Adrenal gland (tissue), 19 donors: ENCODE measurements at places on chromosomes 3 and 15. TPM values are rescaled to one million over a fixed set of nuclear protein-coding genes. Genes with fewer than 3 reads are reported as not detected.

DNA sequence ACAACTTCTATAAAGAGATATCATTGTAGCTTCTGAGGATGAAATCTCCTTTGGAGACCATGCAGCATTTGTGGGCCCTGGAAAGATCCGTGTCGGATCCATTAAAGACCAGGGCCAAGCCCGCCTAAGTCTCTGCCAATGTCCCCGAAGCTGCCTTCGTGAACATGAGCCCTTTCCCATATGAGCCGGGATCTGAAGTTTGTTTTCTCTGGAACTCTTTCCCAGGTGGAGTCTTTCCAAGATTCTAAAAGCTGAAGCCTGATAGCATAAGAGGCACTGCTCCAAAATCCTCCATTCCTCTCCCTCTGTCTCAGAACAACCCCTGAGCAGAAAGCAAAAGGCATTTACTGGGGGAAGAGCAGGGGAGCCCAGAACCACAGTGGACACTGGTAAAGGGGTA lies 274.6 kb downstream of the NTRK3 start:
- no peaks in the 10 kb centered on the region for H3K4me1 ChIP-seq
- no peaks in the 10 kb centered on the region for H3K27me3 ChIP-seq
- DNase-seq = no peak
- no peaks in the 10 kb centered on the region for H3K36me3 ChIP-seq
- no peak overlapping the region for H3K4me3 ChIP-seq

DNA sequence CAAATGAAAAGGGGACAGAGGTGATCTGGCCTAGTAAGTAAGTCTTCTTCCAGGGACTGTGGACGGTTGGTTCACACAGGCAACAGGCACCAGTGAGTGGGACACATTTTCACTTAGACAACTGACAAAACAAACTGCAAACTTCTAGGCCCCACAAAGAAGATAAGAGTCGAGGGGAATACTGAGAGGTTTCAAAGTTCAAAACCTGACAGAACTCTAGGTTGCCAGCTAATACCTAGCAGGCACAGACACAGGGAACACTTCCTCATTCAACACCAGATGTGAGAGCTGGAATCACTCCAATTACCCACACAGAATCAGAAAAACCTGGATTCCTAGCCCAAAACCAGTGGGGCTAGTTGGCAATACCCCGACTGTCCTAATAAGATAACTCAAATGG lies 621.7 kb downstream of the ZPLD1 start:
- no peak overlapping the region for H3K4me3 ChIP-seq
- peaks cover 8% of the 10 kb centered on the region for H3K4me1 ChIP-seq
- no peaks in the 10 kb centered on the region for H3K36me3 ChIP-seq
- H3K27ac ChIP-seq = no peak overlapping the region
- no peaks in the 10 kb centered on the region for H3K27me3 ChIP-seq
- no peak for DNase-seq

DNA sequence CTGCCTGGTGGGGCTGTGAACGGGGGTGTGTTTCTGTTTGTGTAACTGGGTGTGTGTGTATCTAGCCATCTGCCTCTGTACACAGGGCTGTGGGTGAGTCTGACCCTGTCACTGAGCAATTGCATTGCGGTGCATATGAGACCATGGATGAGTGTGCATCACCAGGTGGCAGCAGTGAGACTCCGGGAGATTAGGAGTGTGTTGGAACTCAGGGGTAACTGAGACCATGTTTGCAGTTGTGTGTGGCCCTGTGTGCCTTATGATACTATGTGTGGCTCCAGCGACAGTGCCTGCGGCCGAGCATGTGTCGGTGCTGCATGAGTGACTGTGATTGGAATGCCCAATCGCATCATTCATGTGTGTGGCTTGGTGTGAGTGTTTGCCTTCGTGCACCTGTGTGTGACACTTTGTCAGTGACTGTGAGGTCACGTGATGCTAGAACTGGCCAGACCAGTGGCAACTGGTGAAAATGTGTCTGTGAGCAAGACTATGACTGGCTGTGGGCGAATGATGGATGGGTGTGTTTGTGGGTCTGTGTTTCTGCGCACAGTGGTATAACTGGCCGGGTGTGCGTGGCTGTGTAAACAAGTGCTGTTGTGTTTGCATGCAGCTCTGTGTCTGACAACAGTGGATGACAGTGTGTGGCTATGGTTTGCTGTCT lies 14.0 kb downstream of the VILL start:
- DNase-seq = peak; percentile 87
- no peak overlapping the region for H3K4me3 ChIP-seq
- no peak overlapping the region for H3K27ac ChIP-seq
- H3K4me1 ChIP-seq = no peaks in the 10 kb centered on the region

DNA sequence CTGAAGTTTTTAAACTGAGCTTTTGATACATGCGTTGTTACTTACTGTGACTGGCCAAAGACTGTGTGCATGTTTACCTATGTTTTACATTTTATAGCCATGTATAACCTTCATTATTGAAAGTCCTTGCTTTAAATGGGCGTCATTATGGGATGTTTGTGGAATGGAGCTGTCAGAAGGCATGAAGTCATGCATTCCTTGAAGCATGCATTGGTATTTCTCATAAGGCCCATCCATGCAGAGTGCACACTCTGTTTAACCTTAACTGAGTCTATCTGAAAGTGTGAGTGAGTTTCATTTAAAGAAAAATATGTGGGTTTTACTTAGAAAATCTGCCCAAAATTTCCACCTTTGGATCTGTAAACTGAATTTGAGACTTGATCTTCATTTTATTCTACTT lies 51.1 kb downstream of the PSMD6 start:
- H3K4me1 ChIP-seq = peaks cover 24% of the 10 kb centered on the region
- no peak for DNase-seq
- no peak overlapping the region for H3K4me3 ChIP-seq
- H3K36me3 ChIP-seq = no peaks in the 10 kb centered on the region
- no peaks in the 10 kb centered on the region for H3K27me3 ChIP-seq
- H3K27ac ChIP-seq = no peak overlapping the region

DNA sequence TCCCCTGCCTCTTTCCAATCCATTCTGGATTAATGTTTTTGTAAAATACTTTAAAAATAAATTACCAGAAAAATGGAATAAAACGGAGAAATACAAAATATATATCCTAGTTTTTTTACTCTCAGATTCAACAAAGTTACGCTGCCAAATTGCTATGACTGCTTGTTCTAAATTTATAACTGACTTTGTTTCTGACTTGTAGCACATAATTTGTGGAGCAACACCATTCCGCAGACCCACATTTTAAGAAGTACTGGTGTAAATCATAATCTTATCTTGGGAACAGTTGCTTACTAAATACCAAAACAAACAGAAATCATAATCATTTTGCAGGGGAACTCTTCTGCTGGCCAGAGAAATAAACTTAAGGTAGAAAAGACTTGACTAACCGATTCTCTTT lies 339.4 kb upstream of the CBLB start:
- no peak for DNase-seq
- no peaks in the 10 kb centered on the region for H3K4me1 ChIP-seq
- H3K27me3 ChIP-seq = no peaks in the 10 kb centered on the region
- H3K4me3 ChIP-seq = no peak overlapping the region

DNA sequence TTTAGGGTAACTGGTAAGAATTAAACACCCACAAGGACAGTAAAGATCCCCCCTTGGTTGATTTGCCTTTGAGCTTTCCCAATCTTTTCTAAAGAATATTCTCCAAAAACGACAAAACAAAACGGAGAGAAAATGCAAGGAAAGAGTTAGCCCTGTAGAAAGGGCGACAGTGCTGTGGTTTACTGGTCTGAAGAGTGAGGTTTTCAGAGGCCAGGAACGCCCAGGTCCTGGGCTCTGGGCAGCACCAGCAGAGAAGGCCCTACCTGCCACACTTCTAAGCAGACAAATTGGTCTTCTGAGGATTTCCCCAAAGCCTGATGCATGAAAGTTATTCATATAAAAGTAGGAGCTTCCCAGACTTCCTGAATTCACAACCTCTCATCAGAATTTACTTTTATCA lies 119.3 kb downstream of the KCNMB2 start:
- H3K4me3 ChIP-seq = no peak overlapping the region
- H3K4me1 ChIP-seq = no peaks in the 10 kb centered on the region
- H3K27ac ChIP-seq = no peak overlapping the region
- DNase-seq = no peak
- H3K36me3 ChIP-seq = no peaks in the 10 kb centered on the region

- no peak for DNase-seq
- H3K27me3 ChIP-seq = no peaks in the 10 kb centered on the region
- no peak overlapping the region for H3K27ac ChIP-seq
- no peaks in the 10 kb centered on the region for H3K4me1 ChIP-seq
- H3K4me3 ChIP-seq = no peak overlapping the region
Measured at GRCh38 chr3:13160619-13161018, 87.4 kb upstream of the IQSEC1 start.

- no peak overlapping the region for H3K4me3 ChIP-seq
- no peaks in the 10 kb centered on the region for H3K36me3 ChIP-seq
- no peak overlapping the region for H3K27ac ChIP-seq
- no peaks in the 10 kb centered on the region for H3K4me1 ChIP-seq
- DNase-seq = no peak
Measured at GRCh38 chr15:75542386-75542797, 36.7 kb downstream of the PTPN9 start.

DNA sequence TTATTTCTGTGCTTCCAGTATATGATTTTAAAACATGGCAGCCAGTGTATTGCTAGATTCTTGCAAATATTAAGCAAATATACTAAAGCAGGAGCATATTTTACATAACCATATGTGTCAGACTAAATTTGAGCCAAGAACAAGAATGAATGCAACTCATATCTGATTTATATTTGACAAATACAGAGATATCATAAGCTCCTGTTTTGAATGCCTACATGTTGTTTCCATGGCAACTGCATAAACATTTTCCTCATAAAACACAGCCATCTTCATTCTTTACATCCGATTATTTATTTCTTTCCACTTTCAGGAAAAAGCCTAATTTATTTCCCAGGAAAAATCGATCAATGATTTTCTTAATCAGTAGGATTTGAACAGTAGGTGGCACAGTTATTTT lies 172.2 kb upstream of the TSPAN3 start:
- H3K4me3 ChIP-seq = no peak overlapping the region
- no peaks in the 10 kb centered on the region for H3K27me3 ChIP-seq
- DNase-seq = no peak
- no peaks in the 10 kb centered on the region for H3K36me3 ChIP-seq
- no peaks in the 10 kb centered on the region for H3K4me1 ChIP-seq

DNA sequence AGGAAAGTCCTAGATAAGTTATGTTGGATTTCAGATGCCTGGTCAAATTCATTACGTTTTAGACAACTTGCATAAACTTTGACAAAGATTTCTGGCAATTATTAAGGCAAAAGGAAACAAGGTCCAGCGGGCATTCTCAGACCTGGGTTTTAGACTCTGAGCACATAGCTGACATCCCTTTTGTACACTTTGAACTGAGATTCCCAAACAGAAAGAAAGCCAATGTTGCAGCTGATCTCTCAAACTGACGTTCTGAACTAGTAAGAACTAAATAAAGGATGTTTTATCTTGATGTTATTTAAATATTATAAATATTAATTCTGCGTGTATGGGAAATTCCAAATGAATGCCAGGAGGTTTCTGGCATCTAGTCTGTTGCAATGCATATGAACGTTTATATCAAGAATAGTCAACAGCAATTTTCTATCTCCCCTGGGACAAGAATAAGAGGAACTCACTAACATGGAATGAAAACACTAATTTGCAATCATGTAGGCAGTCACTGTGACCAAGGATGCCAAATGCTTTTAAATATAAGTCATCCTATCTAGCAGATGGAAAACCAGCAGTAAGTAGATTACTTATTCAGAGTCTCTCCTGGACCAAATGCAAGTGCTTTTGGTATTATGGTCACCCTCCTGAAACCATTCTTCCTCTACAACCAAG lies 202.1 kb downstream of the GREM1 start:
- H3K27me3 ChIP-seq = no peaks in the 10 kb centered on the region
- H3K27ac ChIP-seq = no peak overlapping the region
- no peak for DNase-seq
- H3K36me3 ChIP-seq = no peaks in the 10 kb centered on the region
- H3K4me1 ChIP-seq = no peaks in the 10 kb centered on the region

- DNase-seq = no peak
- no peak overlapping the region for H3K27ac ChIP-seq
- H3K27me3 ChIP-seq = no peaks in the 10 kb centered on the region
- no peaks in the 10 kb centered on the region for H3K4me1 ChIP-seq
- no peak overlapping the region for H3K4me3 ChIP-seq
Measured at GRCh38 chr15:70039917-70040316, 57.8 kb downstream of the TLE3 start.

- no peaks in the 10 kb centered on the region for H3K36me3 ChIP-seq
- no peak overlapping the region for H3K27ac ChIP-seq
- H3K27me3 ChIP-seq = peaks cover 100% of the 10 kb centered on the region
- DNase-seq = no peak
- peaks cover 47% of the 10 kb centered on the region for H3K4me1 ChIP-seq
Measured at GRCh38 chr15:76340198-76340802, 3.7 kb downstream of the ISL2 start.

GRCh38 chr3:46186471-46187340 lies 21.4 kb downstream of the CCR1 start:
- H3K4me1 ChIP-seq = no peaks in the 10 kb centered on the region
- no peaks in the 10 kb centered on the region for H3K36me3 ChIP-seq
- no peaks in the 10 kb centered on the region for H3K27me3 ChIP-seq
- no peak for DNase-seq
- no peak overlapping the region for H3K27ac ChIP-seq
- no peak overlapping the region for H3K4me3 ChIP-seq

- peak overlapping the region; percentile 30 for H3K4me3 ChIP-seq
- H3K4me1 ChIP-seq = peaks cover 8% of the 10 kb centered on the region
- H3K27ac ChIP-seq = peak overlapping the region; percentile 99
- no peaks in the 10 kb centered on the region for H3K27me3 ChIP-seq
Measured at GRCh38 chr15:63157891-63158431, 684 bp upstream of the RPS27L start.

GRCh38 chr3:115615001-115615814 lies 8.1 kb upstream of the GAP43 start:
- H3K27ac ChIP-seq = no peak overlapping the region
- H3K36me3 ChIP-seq = no peaks in the 10 kb centered on the region
- no peak overlapping the region for H3K4me3 ChIP-seq
- H3K27me3 ChIP-seq = no peaks in the 10 kb centered on the region
- no peak for DNase-seq

The HYAL3 gene
- 3.9 TPM for total RNA-seq

The C2CD4B gene
- total RNA-seq = 2.8 TPM

The HCN4 gene
- 0.06 TPM for total RNA-seq

The TGFBR2 gene
- 296 TPM for total RNA-seq

The OIP5 gene
- total RNA-seq = 2.8 TPM

The COLQ gene
- 1.1 TPM for total RNA-seq
